Lung microvascular endothelial cell (primary cell): ENCODE measurements at places on chromosomes 13 and 19. TPM values are rescaled to one million over a fixed set of nuclear protein-coding genes. Genes with fewer than 3 reads are reported as not detected.

- no peak for DNase-seq
These were observed 23.3 kb downstream of the EXOSC8 start for GRCh38 chr13:37023871-37024270.

DNA sequence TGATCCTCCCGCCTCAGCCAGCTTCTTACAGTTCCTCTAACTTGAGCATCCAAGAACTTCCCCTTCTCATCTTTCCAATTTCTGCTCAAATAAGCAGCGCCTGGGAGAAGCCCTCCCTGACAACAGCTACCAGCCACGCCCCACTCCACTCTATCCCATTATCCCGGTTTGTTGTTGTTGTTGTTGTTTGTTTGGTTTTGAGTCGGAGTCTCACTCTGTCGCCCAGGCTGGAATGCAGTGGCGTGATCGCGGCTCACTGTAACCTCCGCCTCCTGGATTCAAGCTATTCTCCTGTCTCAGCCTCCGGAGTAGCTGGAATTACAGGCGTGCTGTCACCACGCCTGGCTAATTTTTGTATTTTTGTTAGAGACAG is 822 bp upstream of the PTPRS start:
- DNase-seq: no peak

GRCh38 chr13:23323946-23324709 is 109.4 kb downstream of the SACS start:
- peak; percentile 51 for DNase-seq

DNA sequence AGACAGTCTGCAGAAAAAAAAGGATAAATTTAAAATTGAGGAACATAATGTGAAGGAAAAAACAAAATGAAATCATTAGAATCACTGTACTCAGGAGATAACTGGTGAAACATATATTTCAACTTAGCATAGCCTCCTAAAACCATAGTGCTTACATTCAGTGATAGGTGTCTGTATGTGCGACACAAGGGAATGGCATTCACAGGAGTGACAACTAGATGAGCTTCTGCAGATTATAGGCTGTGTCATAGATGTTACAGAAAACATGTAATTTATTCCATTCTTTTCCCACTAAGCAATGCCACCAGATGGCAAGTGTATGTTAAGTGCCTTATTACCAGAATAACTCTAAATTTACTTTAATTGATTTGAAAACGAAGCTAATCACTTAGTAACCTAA is 960.0 kb upstream of the PCDH20 start:
- DNase-seq: no peak

GRCh38 chr19:50020481-50020880 is 4.7 kb downstream of the VRK3 start:
- DNase-seq: peak; percentile 35

The ZIC2 gene
- under 0.01 and 0.20 TPM in 2 replicates for total RNA-seq

GRCh38 chr13:112144616-112145550 is 77.9 kb downstream of the SOX1 start:
- DNase-seq: no peak

DNA sequence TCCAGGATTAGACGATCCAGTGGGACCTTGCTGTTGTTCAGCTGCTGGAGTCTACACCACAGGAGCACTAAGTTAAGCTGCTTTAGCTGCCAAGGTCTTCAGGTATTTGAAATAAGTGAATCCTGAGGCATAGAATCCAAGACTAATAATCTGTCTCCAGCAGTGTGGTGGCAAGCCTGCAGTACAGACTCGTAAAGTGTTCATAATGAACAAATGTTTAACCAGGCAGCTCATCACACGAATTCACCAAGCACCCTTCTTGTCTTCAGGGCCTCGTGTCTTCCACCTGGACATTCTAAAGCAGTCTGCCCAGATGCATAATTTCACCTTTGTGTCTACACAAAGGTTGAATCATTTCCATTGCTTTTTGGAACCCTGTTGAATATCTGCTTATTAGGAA is 5.3 kb downstream of the ATP11A start:
- no peak for DNase-seq

The PSG7 gene
- total RNA-seq: not detected in 2 replicates

The CEACAM3 gene
- not detected in 2 replicates for total RNA-seq

DNA sequence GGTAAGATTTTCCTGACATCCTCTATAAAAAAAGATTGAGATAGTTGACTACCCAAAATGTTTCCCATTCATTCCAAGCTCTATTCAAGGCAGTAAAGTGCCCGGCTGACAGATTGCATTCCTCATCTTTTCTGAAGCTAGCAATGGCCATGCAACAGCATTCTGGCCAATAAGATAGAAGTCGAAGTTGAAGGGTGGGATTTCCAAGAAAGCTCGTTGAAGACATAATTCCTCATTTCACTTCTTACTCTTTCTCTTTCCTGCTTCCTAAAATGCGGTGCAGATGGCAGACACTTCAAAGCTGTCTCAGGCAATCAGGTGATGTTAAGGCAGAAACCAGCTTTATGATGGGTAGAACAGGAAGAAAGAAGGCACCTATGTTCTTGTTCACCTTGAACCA is 13.4 kb upstream of the ALOX5AP start:
- no peak for DNase-seq

The TTC9B gene
- total RNA-seq: under 0.01 TPM in 1 of 2 replicates, not detected in the other

The RELB gene
- 8.1 and 11.1 TPM in 2 replicates for total RNA-seq

GRCh38 chr13:59086147-59086546 is 1077.6 kb downstream of the DIAPH3 start:
- no peak for DNase-seq

The STK24 gene
- 23.2 and 27.7 TPM in 2 replicates for total RNA-seq

- no peak for DNase-seq
These were observed 160.2 kb downstream of the SLC7A1 start for GRCh38 chr13:29435125-29435911.

The CYP2S1 gene
- 0.65 TPM in 1 of 2 replicates, not detected in the other for total RNA-seq

DNA sequence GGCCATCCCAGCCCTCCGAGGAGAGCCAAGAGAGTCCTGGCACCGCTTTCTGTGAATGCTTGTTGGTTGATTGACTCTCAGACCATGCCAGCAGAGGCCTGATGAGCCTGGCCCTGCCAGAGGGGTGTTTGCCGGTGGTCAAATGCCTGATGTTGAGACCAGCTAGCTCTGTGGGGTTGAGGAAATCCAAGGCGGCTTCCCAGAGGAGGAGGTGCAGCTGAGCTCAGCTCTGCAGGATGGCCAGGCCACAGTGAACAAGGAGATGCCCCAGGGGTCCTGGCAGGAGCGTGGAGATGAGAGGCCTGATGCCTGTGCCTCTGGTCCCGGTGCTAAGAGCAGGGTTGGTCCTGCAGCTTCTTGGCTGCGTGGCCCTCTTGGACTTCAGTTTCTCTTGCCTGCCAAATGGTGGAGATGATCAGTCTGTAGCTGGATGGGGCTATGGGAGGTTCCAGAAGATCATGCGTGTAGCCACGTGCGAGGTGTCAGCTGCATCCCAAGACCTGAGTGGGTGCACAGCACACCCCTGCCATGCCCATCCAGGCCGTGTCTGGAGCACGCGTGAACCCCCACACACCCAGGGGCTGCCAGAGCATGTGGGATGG is 16.8 kb downstream of the NFIC start:
- DNase-seq: no peak

DNA sequence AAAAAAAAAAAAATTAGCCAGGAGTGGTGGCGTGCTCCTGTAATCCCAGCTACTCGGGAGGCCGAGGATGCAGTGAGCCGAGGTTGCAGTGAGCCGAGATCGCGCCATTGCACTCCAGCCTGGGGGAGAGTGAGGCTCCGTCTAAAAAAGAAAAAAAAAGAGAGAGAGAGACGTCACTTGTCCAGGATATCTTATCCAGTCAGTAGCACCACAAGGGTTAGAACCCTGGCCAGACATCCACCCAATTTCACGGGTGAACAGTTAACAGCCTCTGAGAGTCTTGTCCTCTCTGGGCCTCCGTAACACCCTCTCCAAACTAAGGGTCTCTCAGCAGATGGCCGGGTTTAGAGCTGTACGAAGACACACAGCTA is 917 bp upstream of the CLPTM1 start:
- DNase-seq: no peak

The LGALS4 gene
- total RNA-seq: not detected in 2 replicates

The CLIP3 gene
- 2.6 and 2.8 TPM in 2 replicates for total RNA-seq

The SIGLEC8 gene
- not detected in 2 replicates for total RNA-seq

The ANKLE1 gene
- 0.20 and 0.44 TPM in 2 replicates for total RNA-seq

The TNFRSF19 gene
- total RNA-seq: under 0.01 and 0.22 TPM in 2 replicates

- no peak for DNase-seq
These were observed 5.0 kb downstream of the RNF225 start for GRCh38 chr19:58400316-58400915.

- DNase-seq: no peak
These were observed 1586.0 kb upstream of the PRR20A start for GRCh38 chr13:55554741-55555140.

- DNase-seq: no peak
These were observed 26.8 kb downstream of the UBAC2 start for GRCh38 chr13:99227331-99227900.

DNA sequence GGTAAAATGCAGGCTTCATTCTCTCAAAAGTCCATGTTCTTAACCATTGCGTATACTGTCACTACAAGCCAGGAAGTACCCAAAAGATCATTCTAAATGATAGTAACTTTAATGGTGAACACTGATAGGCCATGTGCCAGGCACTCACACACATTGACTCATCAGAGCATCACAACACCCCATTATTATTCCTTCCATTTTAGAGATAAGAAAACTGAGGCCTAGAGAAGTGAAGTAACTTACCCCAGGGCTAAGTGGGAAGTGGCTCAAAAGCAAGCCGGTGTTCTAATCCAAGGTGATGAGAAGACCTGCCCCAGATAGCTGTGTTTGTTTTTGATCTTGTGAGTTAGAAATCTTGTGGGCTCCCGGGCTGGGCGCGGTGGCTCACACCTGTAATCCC is 1.4 kb upstream of the PHLDB3 start:
- DNase-seq: no peak

The KANK2 gene
- 39.0 and 110 TPM in 2 replicates for total RNA-seq

The GZMM gene
- not detected in 2 replicates for total RNA-seq

DNA sequence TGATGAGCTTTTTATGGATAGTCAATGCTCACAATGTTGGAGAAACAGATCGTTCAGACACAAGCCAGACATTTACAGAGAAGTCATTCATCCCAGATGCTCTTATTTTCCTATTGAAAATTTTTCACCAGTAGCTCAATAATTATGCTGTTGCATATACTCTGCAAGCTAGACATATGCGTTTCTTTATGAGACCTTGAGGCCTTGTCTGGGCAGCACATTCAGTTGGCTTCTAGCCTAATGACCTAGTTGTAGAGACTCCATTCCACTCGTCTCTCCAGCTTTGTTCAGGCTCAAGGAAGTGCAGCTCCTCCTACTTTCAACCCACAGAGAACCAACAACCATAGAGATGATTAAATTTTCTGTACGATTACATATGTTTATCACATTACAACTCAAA is 237.7 kb downstream of the MZT1 start:
- no peak for DNase-seq

The KLK12 gene
- total RNA-seq: not detected in 2 replicates

GRCh38 chr19:20276011-20276731 is 109.2 kb downstream of the ZNF486 start:
- DNase-seq: no peak

DNA sequence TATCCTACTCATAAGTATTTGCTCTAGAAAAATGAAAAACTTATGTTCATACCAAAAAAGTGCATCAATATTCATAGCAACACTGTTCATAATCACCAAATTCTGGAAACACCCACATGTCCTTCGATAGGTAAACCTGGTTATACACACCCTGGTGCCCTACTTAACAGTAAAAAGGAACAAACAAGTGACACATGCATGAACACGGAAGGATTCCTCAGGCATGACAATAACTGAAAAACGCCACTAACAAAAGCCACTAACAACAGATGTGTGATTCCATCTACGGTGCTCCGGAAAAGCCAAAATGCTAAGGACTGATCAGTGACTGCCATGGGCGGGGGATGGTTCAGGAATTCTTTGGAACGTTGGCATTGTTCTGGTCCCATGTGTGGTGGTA is 65.5 kb downstream of the STK24 start:
- DNase-seq: no peak

DNA sequence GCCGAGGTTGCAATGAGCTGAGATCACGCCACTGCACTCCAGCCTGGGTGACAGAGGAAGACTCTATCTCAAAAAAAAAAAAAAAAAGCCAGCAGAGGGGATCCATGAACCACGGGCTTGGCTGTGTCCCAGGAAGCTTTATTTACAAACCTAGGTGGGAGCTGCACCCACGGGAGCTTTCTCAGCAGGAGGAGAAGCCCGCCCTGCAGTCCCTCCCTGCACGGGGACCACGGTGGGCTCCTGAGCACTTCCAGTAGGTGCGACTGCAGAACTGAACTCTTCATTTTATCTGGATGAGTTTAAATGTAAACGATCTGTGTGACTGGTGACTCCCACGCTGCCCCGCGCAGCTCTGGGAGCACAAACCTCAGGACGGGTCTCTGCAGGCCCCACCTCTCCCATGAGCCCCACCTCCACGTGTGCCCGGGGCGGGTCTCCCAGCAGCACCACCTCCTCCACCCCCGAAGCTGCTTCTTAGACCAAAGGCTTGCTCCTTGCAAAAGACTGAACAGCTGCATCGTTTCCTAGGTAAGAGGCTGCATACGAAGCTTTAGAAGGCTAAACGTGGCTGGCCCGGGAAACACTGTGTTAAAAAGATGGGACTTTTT is 66.4 kb downstream of the SPACA7 start:
- no peak for DNase-seq

DNA sequence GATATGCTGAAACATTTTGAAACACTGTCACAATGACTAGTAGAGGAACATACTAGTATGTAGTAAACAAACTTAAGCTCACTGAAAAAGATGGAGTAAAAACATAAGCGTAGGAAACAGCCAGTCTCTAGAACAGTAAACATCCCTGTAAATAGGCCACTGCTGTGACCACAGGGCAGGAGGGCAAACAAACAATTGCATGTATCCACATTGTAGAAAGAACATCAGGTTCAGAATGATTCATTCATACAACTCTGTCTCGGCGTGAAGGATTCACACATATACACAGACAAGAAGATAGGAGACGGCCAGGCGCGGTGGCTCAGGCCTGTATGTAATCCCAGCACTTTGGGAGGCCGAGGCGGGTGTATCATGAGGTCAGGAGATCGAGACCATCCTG is 390.1 kb downstream of the IRS2 start:
- no peak for DNase-seq

DNA sequence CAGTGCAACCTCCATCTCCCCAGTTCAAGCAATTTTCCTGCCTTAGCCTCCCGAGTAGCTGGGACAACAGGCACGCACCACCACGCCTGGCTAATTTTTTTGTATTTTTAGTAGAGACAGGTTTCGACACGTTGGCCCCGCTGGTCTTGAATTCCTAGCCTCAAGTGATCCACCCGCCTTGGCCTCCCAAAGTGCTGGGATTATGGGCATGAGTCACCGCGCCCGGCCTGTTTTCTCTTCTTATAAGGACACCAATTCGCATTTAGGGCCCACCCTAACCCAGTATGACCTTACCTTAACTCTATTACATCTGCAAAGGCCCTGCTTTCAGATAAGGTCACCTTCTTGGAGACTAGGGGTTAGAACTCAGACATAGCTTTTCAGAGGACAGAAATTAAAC is 35.1 kb downstream of the TMEM161A start:
- DNase-seq: no peak

GRCh38 chr19:15307169-15307568 is 25.2 kb downstream of the BRD4 start:
- no peak for DNase-seq
